ENCODE measurements at places on chromosomes 4 and X.

- DNase-seq, result no peak
Observed at GRCh38 chr4:76156635-76157034, 8.4 kb upstream of the NUP54 start.

DNA sequence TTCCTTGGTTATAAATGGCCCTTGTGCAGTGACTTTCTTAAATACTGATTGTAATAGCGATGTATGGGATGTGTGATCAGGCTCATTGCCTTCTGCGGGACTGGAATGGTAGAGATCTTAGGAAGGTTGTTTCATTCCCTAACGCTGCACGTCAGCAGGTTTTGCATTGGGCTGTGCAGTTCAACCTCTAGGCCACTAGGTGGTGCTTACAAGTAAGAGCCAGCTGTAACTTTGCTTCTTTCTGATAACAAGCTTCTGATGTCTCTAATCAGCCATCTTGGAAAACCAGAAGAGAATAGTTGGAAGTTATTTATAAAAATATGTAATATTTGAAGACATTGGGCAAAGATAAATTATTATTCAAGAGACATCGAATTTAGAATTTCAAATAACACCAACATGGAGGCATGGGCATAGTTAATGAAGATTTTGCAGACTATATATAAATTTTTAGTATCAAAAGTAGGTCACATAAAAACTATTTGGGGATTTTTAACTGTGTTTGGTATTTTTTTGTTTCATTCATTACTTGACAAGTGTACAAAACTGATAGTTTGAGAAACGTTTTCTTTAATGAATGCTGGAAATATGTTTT lies 339.7 kb upstream of the PCDH7 start:
- peak; percentile 16 for DNase-seq

GRCh38 chr4:80006935-80007744 lies 65.9 kb downstream of the ANTXR2 start:
- DNase-seq, result no peak

DNA sequence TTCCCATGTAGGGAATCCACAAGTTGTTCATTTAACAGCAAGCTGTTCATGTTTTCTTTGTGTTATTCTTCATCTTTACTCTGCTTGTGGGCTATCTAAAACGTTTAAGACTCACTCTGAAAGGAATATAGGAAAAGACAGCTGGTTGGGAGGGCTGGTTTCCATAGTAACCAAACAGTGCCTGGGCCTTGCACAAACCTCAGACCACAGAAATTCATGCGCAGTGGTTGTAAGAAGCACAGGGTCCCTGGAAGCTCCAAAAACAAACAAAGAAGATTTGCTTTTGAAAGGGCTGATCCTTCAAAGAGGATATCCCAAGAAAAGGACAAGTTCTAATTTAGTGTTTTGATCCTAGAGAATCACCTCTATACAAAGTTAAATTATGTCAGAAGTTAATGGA lies 7.8 kb downstream of the SERTM2 start:
- DNase-seq, result peak; percentile 20

DNA sequence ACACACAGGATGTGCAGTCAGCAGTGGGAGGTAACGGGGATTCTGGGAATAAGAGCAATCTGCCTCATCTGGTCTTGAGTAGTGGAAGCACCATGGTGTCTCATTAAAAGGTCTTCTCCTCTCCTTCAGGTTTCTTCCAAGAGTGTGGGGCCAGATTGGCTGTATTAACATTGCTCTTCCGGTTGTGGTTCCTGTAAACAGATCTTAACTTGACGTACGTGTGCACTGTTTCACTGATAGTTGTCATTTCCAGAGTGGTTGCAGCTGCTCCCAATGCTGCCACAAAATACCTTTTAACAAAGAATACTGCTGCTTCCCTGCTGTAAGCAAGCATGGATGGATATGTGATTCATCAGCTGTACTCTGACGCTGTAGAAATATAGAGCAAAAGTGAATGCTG lies 1443.4 kb upstream of the TENM3 start:
- no peak for DNase-seq

DNA sequence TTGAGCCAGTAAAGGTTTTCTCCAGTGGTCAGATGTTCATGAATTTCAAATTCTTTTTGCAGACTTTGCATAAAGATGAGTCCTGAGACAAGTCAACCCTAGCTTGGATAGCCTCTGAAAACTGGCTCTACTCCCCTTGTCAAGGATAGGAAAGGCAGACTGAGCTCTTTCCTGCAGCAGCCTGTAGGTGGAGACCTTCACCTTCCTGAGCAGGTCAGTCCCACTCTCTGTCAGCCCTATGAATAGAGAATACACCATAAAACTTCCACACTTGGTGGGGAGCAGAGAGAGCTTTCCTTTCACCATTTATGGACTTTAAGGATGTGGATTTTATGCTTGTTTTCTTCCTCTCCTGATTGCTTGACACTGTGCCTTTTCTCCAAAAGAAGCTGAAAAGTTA lies 41.9 kb downstream of the PCDH19 start:
- no peak for DNase-seq

DNA sequence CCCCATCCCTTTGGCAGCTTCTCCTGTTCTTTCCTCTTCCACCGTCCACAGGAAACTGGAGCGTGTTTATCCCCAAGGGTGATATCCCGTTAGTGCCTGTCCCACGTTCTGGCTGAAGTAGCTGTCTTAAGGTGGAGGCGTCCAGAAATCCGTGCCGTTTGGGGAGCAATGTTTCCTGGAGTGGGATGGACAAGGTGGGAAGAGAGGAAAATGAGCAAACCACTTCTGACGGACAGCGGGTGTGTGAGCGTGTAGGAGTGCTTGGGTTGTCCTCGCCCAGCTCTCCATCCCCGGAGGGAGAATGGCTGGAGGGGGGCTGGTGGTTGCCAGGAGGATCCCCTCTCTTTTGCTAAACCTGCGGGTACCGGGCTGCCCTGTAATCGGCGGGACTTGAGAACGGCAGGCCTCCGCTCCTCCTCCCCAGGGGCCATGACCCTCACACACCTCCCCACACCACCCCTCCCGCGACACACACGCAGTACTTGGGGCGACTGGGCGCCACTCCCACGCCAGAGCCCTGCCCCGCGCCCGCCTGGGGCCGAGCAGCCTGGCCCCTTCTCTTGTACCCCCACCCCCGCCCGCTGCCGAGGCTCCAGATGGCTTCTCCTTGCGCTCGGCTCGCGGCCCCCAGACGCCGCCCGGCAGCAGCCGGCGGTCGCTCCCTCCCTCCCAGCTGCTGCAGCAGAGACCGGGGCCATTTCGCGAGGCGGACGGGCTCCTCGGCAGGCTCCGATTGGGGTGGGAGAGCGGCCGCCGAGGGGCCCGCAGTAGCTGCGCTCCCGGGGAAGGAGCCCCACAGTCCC lies 13.9 kb upstream of the PRDM8 start:
- no peak for DNase-seq

GRCh38 chr4:129144755-129145206 lies 48.8 kb downstream of the C4orf33 start:
- DNase-seq, result no peak

GRCh38 chr4:114296126-114296525 lies 302.5 kb upstream of the UGT8 start:
- no peak for DNase-seq

GRCh38 chrX:110180928-110181310 lies 137.0 kb downstream of the AMMECR1 start:
- peak; percentile 37 for DNase-seq

GRCh38 chr4:107192601-107193000 lies 156.5 kb upstream of the DKK2 start:
- no peak for DNase-seq

GRCh38 chr4:186554914-186555827 lies at the start of gene MTNR1A:
Gene MTNR1A (minus strand): TSS chr4:186555567. CDS start chr4:186555365, 202 bp downstream.
- DNase-seq, result no peak

GRCh38 chrX:132393992-132394391 lies 94.8 kb downstream of the MBNL3 start:
- no peak for DNase-seq

DNA sequence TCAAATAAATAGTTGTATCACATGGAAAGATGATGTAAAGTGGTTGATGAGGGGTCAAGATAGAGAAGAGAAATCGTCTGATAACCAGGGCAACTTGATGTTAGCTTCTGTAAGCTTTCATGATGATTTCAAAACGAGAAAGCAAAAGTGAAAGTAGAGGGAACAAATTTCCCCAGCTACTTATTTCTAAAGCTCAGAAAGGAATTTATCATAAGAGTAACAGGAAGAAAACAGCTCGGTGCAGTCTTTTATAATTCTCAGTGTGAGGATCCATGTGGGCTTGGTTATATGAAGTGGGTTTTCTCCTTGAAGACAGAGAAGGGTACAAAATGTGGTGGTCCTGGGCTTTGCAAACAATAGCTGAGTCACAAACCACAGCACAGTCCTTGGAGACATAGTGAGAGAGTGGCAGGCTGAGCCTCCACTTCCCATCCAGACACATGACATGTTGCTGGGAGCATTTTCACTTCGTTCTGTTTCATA lies 32.1 kb upstream of the GLRA2 start:
- DNase-seq, result no peak

GRCh38 chr4:185122681-185123345 lies 20.3 kb upstream of the SLC25A4 start:
- no peak for DNase-seq

DNA sequence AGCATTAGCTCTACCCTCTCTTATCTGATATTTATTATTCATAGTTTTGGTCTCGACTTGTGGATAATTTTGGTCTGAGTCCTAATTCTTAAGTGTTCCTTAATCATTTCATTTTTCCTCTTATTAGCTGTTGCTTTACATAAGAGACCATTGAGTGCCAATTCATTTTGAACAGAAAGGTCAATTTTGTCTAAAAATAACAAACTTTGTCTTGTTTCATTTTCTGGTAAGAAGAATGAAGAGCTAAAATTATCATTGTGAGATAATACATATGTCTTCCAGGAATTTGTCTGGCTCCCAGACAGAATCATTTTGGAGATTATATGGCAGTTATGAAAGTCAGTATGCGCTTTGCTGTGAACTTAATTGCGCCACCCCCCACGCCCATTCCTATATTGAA lies 1471.8 kb downstream of the PCDH7 start:
- no peak for DNase-seq

DNA sequence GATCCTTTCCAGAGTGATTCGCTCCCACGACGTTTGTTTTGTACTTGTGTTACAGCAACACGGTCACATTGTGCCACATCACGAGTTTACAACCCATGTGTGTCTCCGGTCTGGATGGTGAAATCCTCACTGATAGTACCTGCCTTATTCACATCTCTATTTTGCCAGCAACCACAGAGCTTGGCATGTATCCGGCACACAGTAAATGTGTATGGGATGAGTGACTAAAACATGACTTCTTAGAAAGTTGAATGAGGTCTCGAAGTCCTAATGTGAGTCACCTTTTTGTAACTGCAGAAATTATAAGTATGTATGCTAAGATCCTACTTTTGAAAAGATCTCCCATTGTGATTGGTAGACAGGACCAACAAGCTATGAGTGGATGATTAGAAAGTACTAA lies 7.5 kb downstream of the STOX2 start:
- peak; percentile 34 for DNase-seq

DNA sequence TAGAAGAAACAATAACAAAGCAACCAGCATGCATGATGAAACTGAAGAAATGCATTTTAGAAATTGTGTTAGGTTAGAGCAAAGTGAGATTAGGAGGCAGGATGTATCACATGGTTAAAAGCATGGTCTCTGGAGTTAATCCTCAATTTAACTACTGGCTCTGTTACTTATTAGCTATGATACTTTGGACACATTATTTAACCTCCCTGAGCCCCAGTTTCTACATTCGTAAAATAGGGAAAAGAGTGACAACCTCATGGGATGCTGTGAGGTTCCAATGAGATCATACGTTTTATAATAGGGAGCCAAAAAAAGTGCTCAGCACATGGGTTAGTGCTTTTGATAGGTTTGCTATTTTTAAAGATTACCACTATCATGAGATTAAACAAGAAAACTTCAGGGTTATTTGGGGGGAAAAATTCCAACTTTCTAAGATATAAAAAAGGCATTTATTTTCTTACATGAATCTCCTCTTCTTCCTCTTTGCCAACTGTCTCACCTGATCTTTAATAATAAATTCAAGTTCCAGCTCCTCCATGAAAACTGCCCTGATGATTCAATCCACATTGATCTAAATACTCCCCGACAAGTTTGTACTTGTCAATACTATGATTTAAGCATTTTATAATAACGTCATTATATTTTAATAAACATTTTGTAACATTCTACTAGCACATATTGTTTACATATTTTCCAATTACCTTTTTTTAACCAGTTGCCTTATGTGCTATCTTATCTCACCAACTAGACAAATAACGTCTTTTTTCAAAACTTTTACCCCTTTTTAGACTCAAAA lies 4.6 kb downstream of the SEC31A start:
- DNase-seq, result no peak

- no peak for DNase-seq
Observed at GRCh38 chr4:150581056-150581605, 820 bp upstream of the MAB21L2 start.

GRCh38 chr4:139689093-139689722 lies 23.6 kb downstream of the MGST2 start:
- no peak for DNase-seq

DNA sequence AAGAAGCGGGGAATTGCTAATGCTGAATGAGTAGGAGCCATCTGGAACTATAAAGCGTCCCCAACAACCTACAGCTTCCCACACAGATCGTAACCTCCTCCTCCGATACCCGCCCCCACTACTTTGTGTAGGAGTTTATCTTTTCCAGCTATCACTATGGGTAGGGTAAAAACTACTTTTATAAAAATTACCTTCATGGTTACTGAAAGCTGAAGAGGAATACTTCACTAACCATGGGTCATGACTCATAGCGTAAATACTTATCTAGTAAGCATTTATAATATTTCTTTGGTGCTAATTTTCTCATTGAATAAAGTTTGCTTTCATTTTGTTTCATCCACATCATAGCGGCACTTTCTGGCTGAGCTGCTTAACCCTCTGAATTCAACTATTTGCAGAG lies 79.4 kb upstream of the TNIP3 start:
- no peak for DNase-seq

DNA sequence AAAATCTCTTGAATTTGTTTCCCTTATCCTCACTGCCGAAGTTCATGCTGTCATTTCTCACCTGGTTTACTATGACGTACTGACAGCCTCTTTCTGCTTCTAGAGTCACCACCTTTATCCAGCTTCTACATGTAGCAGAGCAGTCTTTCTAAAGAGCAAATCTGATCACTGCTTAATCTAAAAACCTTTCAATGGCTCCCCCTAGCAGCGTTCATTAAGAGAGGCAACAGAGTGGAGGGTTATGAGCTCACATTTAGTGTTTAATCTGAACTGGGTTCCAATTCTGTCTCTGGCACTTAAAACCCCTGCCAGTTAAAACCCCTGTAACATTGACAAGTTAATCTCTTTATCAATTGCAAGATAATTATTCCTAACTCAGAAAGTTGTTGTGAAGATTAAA lies 4.4 kb downstream of the RBPJ start:
- no peak for DNase-seq

Data from fibroblast of skin of left quadriceps (primary cell).